ENCODE measurements at places on chromosomes 5 and 9. TPM values are rescaled to one million over a fixed set of nuclear protein-coding genes. Genes with fewer than 3 reads are reported as not detected.

MAST4 gene
- total RNA-seq, result 30.9 TPM

PNPLA7 gene
- total RNA-seq, result 37.5 TPM

PSAT1 gene
- 4.1 TPM for total RNA-seq

TAF1L gene
- not detected for total RNA-seq

PGGT1B gene
- 28.6 TPM for total RNA-seq

IGFBPL1 gene
- 4.8 TPM for total RNA-seq

SPINK7 gene
- total RNA-seq, result not detected

- no peaks in the 10 kb centered on the region for H3K36me3 ChIP-seq
- DNase-seq, result no peak
- H3K27ac ChIP-seq, result no peak overlapping the region
- no peak overlapping the region for H3K4me3 ChIP-seq
- H3K27me3 ChIP-seq, result no peaks in the 10 kb centered on the region
Measured at GRCh38 chr9:93141771-93142483, 7.9 kb upstream of the NINJ1 start.

DNA sequence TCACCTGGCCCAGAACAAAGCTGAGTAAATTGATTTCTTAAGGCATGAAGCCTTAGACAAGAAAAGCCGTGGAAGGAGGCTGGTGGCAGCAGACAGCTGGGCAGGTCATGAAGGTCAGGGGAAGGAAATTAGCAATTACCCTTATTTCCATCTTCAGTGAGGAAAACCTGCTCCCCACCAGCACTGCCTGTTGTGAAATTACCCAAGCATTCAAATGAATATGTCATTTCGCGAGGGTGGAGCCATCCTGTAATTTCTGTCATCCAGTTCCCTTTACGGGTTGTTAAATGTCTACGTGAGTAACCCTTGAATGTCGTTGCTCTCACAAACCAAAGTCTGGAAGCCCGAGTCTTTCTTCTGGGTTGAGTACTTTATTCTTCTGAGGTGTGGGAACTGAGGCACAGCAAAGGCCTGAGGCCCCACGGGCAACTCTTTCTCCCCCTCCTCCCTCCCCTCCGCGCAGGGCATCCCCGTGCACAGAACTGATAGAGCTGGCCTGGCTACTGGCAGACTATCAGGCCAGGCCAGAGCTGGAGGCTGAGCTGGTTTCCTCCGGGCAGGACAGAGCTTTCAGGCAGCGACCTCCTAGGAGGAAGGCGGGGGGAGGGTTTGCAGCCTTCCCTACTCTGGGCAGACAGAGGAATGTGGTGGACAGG lies 22.0 kb upstream of the AK3 start:
- no peaks in the 10 kb centered on the region for H3K36me3 ChIP-seq
- H3K27me3 ChIP-seq, result no peaks in the 10 kb centered on the region
- no peak overlapping the region for H3K27ac ChIP-seq
- no peak for DNase-seq

DNA sequence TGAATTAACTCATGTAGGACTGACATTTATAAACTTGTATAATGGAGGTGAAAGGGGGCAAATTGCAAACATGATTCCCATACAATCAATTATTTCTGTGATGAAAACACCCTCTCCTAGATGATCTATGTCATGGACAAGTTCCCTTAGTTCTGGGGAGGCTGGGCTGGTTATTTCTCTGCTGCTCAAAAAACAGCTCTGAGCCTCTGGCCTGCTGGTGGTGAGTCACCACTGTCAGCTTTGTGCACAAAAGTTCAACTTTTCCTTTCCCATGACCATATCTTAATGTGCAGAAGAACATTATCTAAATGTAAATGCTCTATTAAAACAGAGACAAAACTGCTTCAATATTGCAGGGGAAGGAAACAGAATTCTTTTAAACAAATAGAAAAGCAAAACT lies 85.0 kb downstream of the HMHB1 start:
- H3K36me3 ChIP-seq, result no peaks in the 10 kb centered on the region
- H3K4me1 ChIP-seq, result no peaks in the 10 kb centered on the region
- no peaks in the 10 kb centered on the region for H3K27me3 ChIP-seq
- H3K27ac ChIP-seq, result no peak overlapping the region

DNA sequence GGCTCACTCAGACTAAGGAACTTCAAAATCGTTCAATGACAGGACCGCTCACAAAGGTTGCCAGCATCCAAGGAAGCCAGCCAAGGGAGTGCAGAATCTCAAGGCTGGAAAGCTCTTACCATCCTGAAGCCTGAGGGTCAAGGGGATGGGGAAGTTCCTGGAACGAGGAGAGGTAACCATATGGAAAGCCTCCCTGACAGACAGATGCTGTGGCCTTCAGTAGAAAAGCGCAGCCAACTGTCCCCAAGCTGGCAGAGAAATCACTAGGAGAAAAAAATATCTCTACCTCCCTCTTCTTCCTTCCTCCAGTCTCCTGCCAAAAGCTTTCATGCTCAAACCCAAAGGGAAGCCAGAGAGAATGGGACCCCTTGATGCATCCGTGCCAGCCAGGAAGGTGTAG lies 90.5 kb upstream of the RANBP3L start:
- DNase-seq, result no peak
- no peaks in the 10 kb centered on the region for H3K27me3 ChIP-seq
- H3K4me1 ChIP-seq, result peaks cover 7% of the 10 kb centered on the region

- no peaks in the 10 kb centered on the region for H3K27me3 ChIP-seq
- peaks cover 51% of the 10 kb centered on the region for H3K36me3 ChIP-seq
- no peak overlapping the region for H3K4me3 ChIP-seq
- peaks cover 21% of the 10 kb centered on the region for H3K4me1 ChIP-seq
- no peak for DNase-seq
- H3K27ac ChIP-seq, result no peak overlapping the region
Measured at GRCh38 chr9:33921967-33922895, 105.3 kb downstream of the UBE2R2 start.

- peaks cover 25% of the 10 kb centered on the region for H3K36me3 ChIP-seq
- H3K27me3 ChIP-seq, result no peaks in the 10 kb centered on the region
- H3K4me3 ChIP-seq, result no peak overlapping the region
- DNase-seq, result no peak
- H3K4me1 ChIP-seq, result no peaks in the 10 kb centered on the region
Measured at GRCh38 chr9:99953861-99954507, 47.5 kb downstream of the STX17 start.

DNA sequence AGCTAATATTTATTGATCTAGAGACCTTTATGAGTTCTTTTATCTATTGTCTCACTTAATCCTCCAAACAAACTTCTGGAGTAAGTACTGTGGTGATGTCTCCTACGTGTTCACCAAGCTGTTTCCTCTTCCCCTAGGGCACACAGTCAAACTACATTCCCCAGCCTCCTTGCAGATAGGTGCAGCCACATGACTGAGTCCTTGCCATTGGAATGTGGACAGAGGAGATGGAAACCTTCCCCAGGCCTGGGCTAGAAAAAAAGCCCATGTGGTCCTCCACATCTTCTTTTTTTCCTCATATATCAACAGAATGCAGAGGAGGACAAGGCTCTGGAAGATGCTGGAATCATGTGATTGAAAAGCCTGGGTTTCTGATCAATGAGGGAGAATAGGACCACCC lies 88.0 kb downstream of the ANKRD55 start:
- no peaks in the 10 kb centered on the region for H3K27me3 ChIP-seq
- H3K4me1 ChIP-seq, result peaks cover 17% of the 10 kb centered on the region
- H3K36me3 ChIP-seq, result no peaks in the 10 kb centered on the region
- no peak for DNase-seq

DNA sequence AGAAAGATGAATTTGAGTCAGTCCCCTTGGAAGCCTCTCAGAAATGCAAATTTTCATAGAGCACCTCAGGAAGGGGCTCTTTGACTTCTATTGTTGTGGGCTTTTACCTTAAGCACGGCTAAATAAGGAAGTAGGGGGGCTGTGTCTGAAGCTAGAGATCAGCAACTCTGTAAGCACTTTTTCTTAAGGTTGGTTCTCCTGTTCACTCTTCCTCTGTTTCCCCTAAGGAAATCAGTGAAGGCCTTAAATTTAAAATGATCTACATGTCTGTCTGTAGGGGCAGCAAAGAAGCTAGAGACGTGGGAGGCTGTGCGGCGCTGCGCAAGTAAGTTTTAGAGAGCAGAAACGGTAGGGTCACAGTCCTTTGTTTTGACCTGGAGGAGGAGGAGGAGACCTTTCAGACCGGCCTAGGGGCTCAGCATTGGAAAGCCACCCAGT lies 1.2 kb upstream of the CDC14B start:
- H3K27ac ChIP-seq, result peak overlapping the region; percentile 92
- H3K36me3 ChIP-seq, result no peaks in the 10 kb centered on the region
- H3K4me3 ChIP-seq, result no peak overlapping the region
- peaks cover 14% of the 10 kb centered on the region for H3K4me1 ChIP-seq

GRCh38 chr5:127988146-127988760 lies 95.3 kb upstream of the SLC12A2 start:
- DNase-seq, result peak; percentile 77
- H3K27me3 ChIP-seq, result no peaks in the 10 kb centered on the region
- H3K4me1 ChIP-seq, result peaks cover 13% of the 10 kb centered on the region
- H3K36me3 ChIP-seq, result no peaks in the 10 kb centered on the region

DNA sequence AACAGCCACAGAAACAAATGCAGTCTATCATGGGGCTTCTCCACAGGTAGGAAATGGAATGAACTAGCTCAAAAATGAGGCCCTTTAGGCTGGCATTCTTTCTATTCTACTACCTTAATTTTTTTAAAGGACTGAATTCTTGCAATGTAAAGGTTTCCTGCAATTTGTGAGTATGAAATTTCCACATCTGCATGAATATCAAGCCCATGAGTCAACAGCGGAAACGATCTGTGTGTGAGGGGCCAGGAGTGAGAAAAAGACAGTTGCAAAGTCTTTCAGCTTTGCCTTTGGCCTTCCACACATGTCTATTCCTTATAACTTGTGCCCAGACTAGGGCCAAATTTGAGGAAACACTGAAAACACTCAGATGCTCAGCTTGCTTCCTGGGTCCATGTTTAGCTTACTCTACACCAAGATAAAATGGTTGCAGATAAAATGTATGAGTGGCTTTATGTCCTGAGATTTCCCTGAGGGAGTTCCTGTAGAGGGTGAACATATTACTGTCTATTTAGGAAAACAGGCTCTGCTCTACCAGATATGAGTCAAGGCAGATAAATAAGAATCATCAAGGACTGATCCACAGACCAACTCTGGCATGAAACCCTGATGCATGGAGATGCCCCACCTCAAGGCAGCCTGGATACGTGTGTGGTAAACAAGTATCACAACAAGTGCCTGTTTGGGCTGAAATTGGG lies 46.5 kb downstream of the RETREG1 start:
- H3K27ac ChIP-seq, result no peak overlapping the region
- H3K4me3 ChIP-seq, result no peak overlapping the region
- H3K4me1 ChIP-seq, result peaks cover 16% of the 10 kb centered on the region

DNA sequence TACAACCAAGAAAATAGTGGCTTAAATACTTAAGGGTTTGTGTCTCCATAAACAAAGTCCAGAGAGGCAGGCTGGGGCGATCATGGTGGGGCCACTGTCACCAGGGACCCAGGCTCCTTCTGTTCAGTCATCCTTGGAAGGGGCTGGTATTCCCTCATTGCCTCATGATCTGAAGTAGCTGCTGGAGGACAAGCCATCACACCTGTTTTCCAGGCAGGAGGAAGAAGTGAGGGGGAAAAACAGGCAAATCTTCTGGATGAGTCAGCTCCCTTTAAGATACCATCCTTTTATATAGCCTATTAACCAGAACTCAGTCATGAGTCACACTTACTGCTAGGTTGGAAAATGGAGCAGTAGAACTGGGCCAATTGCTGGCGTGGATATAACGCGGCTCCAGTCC lies 92.3 kb downstream of the DAP start:
- H3K27me3 ChIP-seq, result no peaks in the 10 kb centered on the region
- H3K27ac ChIP-seq, result no peak overlapping the region
- peaks cover 6% of the 10 kb centered on the region for H3K4me1 ChIP-seq
- no peaks in the 10 kb centered on the region for H3K36me3 ChIP-seq
- no peak overlapping the region for H3K4me3 ChIP-seq
- DNase-seq, result no peak

GRCh38 chr9:130982636-130983358 lies 26.2 kb upstream of the LAMC3 start:
- H3K36me3 ChIP-seq, result no peaks in the 10 kb centered on the region
- DNase-seq, result no peak
- H3K27me3 ChIP-seq, result no peaks in the 10 kb centered on the region
- no peaks in the 10 kb centered on the region for H3K4me1 ChIP-seq
- H3K27ac ChIP-seq, result no peak overlapping the region

DNA sequence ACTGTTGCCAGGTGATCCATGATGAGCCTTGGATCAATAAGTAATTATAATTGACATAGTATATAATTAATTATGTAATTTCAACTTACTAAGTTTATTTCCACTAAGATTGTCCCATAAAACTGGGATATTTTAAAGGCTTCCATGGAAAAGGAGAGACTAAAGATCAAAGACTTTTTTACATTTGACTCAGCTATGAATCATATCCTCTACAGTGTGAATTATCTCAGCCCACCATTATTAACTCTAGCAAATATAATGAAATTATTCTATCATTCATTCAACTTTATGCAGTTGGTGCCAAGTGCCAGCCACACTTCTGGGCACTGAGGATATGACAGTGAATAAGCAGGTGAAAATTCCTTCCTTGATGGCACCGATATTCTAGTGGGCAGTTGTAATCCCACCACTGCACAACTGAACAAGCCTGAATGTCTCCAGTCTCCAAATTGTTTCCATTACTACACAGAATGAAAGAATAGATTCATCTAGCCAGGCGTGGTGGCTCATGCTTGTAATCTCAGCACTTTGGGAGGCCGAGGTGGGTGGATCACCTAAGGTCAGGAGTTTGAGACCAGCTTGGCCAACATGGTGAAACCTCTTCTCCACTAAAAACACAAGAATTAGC lies 21.9 kb upstream of the TXN start:
- no peak overlapping the region for H3K4me3 ChIP-seq
- H3K36me3 ChIP-seq, result no peaks in the 10 kb centered on the region
- H3K27ac ChIP-seq, result no peak overlapping the region

DNA sequence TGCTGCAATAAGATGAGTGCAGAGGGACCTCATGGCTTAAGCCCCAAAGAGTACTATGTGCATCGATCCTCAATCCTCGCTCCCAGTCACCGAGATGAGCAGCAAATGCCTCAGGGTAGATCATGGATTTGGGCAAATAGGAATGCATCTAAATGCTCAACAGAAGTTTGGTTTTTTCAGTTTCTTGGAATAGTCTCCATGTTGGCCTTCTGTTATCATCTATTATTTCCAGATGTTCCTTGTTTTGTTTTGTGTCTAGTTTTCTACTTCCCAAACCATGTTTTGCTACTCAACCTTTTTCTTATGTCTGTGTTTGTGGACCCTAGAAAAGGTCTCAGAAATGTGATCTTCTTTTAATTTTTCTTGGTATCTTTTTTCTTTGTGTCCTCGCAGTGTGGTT lies 43.5 kb upstream of the RASGRF2 start:
- DNase-seq, result no peak
- no peak overlapping the region for H3K27ac ChIP-seq
- no peak overlapping the region for H3K4me3 ChIP-seq
- no peaks in the 10 kb centered on the region for H3K36me3 ChIP-seq
- no peaks in the 10 kb centered on the region for H3K4me1 ChIP-seq

DNA sequence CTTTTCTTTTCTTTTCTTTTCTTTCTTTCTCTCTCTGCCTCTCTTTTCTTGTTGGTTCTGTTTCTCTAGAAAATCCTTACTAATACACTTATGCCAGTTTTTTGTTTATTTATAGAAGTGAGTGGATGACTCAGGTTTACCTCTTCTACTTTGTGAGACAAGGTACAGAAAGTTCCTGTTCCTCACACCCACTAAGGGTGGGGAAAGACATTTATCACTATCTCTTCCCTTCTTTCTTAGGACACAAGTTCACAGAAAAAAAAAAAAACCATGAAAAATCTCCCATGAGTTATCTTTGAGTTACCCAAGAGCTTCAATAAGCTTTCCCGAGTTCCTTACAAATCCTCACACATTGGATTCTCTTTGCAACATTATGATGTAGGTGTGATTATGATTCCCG lies 60.9 kb upstream of the CD180 start:
- no peaks in the 10 kb centered on the region for H3K4me1 ChIP-seq
- no peaks in the 10 kb centered on the region for H3K27me3 ChIP-seq
- no peak overlapping the region for H3K4me3 ChIP-seq
- H3K27ac ChIP-seq, result peak overlapping the region; percentile 24

All from stomach (tissue), 19 donors.